D341Med (cell line): ENCODE measurements at places on chromosomes 12 and 14.

DNA sequence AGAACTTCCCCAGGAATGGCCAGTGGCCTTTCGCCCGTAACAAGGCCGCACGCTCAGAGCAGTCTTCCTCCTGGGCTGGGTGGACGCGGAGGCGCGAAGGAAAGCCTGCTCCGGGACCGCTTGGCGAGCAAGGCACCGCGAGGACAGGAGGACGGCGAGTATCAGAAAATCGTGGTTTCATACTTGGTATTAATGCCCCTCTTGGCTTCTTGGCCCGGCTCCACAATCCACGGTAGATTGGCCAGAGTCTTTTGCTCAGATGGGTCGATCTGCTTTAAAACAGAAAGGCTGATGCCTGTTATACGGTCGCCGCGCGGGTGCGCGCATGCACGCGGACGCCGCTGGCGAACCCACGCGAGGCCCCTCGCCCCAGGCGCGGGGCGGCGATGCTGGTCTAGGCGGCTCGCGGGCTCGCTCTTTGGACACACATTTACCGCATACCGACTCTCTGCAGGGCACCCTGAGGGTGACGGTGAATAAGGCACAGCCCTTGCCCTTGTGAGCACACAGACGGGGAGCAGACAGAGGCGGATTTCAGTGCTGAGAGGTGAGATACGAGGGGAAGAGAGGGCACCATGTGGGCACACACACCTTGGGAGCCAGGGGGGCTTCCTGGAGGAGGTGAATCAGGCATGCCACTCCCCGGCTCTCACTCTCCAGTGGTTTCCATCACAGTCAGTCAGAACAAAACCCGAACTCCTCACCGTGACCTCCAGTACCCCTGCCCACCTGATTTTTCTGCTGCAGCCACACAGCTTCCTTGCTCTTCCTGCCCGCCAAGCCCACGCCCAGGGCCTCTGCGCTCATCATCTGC, 100.7 kb downstream of the APAF1 start:
- DNase-seq = no peak

DNA sequence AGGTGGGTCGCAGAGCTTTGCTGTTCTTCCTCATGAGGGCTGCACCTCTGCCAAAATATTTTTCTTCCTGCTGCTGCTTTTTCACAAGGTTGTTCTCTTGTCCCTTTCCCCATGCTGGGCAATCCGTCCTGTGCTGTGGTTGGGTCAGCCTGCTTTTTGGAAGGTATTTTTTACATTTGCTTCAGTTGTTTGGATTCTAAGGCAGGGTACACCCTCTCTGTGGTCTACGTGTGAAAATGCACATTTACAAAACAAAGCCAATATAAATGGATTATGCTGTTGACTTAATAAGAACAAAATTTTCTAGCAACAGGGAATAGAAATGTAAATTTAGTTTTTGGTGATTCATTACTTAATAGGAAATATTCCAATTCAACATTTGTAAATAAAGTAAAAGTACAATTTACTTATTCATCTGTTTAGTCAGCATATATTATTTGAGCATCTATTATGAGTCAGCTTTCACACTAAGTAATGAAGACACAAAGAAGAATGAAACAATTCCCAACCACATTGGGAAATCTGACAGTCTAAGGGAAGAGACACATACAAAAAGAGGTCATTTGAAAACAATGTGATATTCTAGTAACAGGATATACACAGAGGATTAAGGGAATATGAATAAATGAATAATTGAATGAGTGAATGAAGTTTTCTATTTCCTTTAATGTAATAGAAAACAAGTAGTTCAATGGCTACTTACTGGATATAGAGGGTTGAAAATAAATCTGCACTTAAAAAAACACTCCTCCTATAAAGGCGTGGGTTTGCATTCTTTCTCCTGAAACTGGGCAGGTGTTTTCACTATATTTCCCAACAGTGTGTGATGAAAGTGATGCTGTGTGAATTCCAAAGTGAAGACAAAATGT, 94.6 kb upstream of the PRICKLE1 start:
- DNase-seq = no peak

DNA sequence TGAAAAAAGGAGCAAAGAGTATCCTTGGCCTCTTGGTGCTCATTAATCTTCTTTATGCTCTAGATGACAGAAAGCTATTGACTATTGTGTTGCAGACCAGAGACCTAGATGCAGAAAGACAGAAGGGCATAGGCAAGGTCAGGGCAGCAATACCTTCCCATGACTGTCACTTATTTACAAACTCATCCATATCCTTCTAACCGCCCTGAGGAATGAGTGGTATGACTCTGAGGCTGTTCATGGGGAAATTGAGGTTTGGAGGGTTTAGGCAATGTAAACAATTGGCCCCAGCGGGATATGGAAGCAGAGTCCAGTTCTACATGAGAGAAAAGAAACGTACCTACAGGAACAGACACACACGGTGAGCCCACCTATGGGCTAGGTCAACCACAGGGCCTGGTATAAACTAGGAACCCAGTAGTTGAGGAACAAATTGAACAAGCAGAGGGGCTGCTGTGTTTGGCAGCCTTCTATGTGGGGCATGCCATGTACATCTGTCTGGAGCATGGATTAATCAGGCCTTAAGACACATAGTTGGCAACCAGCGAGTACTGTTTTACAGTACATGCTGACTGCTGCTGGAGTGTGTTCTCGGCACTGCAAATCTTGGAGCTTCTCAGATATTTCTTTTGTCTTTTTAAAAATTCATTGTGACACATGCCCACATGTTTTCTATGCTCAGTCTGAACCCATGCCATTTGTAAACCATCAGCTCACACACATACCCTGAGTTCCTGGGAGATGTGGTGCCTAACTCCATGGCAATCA, 159.7 kb upstream of the NTF3 start:
- DNase-seq = no peak

- peak; percentile 34 for DNase-seq
Measured at GRCh38 chr12:54759751-54760150, 94.6 kb upstream of the MUCL1 start.

GRCh38 chr12:80720516-80720915, 3.8 kb downstream of the MYF5 start:
- DNase-seq = no peak

DNA sequence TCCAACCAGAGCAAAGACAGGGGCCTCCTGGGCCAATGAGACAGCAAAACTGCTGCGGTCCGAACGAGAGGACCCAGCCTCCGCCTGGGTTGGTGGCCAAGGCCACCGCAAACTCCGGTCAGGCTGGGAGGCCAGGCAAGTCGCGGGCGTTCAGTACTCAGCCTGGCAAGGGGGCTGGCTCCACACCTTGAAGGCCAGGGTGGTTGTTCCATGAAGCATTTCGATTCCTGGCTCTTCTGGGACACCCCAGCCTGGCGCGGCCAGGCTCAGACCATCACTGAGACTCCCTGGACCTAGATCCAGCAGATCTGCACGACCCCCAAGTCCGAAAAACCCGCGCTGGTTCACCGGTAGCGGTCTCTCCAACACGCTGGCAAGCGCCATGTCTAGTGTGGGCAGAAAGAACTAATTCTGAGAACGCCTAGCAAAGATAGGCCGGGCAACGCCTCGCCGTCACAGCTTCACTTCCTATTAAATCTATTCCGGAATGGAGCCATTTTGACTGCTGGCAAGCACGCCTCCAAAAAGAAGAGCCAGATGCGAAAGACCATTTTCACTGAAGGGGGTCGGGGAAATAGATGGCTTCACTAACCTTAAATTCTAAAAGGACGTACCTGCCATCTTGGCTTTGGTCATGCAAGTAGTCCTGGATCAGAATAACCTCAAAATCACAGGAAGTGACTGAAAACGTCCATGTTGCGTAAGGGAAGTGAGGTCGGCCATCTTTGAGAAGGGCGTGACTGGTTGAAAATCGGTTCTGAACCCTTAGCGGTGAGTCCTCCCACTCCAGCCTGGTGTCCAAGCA, at the start of gene PSMB5:
Gene PSMB5, minus strand, starts transcription at position 403 of the 805 bp plus-strand sequence. Its CDS starts 19 bp downstream, at position 384.
- DNase-seq = peak; percentile 90

DNA sequence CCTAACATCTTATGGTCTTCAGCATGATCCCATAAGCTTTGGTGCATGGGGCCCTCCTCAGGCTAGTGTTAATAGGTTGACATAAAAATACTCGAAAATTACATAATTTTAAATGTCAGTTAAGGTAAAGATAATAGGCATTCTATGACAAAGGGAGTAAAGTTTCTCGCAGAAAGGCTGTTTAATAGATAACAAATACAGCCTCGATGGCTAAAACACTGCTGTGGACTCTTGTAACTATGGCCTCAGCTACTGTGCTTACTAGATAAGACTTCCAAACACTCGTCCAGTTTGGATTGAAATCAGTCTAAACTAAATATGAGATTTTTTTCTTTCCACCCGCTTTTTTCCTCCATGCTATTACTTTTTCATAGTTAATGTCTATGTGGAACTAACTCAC, 23.2 kb upstream of the MGST1 start:
- no peak for DNase-seq

- DNase-seq = no peak
Measured at GRCh38 chr12:131152587-131152986, 198.9 kb downstream of the ADGRD1 start.

DNA sequence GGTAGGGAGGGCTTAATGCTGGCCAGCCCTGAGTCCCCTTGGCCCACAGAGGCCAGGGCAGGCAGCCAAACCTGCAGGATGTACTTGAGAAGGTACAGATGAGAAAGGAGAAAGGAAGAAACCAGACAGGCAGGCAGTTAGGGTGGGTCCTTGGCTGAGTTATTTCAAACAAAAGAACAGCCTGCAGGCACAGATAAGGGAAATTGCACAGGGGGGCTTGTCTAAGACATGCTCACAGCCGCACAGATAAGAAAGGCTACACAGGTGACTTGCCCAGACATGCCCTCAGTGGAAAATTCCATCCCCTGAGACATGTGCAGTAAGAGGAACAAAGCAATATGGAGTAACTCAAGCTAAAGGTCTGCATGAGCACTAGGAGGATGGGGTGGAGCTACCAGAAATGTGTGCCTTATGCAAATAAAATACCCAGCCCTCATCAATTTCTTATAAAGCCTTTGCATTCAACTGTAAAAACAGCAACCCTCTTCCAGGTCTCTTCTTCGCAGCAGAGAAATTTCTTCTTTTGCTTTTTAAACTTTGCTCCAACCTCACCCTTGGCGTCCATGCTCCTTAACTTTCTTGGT, 158.2 kb upstream of the RGS6 start:
- no peak for DNase-seq

DNA sequence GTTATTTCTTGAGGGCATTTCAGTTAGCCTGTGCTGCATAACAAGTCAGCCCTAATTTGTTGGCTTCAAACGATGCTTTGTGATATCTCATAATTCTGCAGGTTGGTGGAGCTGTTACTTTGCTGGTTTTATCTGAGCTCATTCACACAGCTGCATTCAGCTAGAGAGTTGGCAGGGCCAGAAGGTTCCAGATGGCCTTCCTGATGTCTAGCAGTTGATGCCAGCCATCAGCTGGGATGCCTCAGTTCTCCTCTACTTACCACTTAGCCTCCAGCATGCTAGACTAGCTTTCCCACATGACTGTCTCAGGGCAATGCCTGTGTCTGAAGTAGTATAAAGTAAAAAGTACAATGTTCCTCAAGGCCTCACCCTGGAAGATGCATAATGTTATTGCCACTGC, 130.6 kb downstream of the SLC35F4 start:
- DNase-seq = no peak

DNA sequence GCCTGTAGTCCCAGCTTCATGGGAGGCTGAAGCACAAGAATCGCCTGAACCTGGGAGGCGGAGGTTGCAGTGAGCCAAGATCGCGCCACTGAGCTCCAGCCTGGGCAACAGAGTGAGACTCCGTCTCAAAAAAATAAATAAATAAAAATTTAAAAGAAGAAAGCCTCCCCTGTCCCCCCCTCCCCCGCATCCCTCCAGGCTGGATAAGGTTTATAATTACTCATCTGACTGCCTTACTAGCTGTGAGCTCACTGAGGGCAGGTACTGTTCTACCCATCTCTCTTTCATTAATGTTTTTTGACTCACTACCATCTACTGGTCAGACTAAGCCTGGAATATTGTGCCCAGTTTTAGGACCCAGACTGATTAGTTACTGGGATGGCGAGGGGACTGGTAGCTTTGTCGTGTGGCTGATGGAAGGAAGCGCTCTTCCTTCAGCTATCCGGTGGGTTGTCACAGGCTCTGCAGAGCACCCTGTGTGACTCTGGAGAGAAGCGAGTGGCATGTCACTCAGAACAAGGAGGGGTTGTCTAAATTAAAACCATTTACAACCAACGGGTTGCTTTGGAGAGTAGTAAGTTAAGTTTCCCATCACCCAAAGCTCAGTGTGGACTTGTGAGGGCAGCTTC, 16.9 kb downstream of the EVL start:
- no peak for DNase-seq

- no peak for DNase-seq
Measured at GRCh38 chr12:114690267-114691135, 6.5 kb upstream of the TBX3 start.
